ENCODE measurements at places on chromosomes 7 and 10. TPM values are rescaled to one million over a fixed set of nuclear protein-coding genes. Genes with fewer than 3 reads are reported as not detected.
A peak's percentile ranks its signal among the peaks of the same experiment; 100 is the strongest.

DNA sequence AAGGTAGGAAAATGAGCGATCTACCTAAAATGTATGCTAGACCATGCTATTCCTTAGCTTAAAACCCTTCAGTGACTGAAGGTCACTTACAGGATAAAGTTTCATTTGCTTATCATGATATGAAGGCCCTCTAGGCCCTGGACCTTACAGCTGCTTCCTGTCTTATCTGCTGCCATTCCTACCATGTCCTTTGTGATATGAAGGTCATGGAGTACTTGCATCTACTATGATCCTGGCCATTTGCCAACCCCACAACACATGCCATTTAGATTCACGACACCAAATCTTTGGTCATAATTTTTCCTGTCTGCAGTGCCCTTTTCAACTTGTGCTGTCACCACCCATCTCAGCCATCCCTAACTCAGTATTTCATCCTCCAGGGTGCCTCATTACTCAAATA lies 181.8 kb upstream of the MDFIC start:
- no peak for DNase-seq

CUZD1 gene
- 0.91 TPM for total RNA-seq

- DNase-seq = no peak
Measured at GRCh38 chr10:110073896-110074295, 66.1 kb downstream of the ADD3 start.

CC2D2B gene
- 2.5 TPM for total RNA-seq

- DNase-seq = no peak
Measured at GRCh38 chr7:38187794-38188440, 9.9 kb downstream of the STARD3NL start.

DNA sequence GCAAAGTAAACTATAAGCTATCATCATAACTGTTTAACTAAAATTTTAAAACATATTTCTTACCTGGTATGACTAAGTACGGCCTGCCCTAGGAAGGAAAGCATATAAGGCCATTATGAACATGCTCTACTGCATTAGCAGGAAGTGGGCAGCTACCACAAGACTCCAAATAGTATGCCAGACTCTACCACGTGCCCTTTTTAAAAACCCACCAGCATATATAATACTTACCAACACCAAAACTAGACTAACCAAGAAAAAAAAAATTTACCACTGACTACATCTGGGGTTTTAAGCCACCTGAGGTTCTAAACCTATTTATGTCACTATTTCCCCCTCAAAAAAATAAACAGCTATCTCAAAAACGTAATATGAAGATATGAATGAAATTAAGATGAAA lies 30.1 kb downstream of the NUDCD3 start:
- DNase-seq = no peak

TMED4 gene
- 79.8 TPM for total RNA-seq

GRCh38 chr10:33758299-33758698 lies 423.8 kb upstream of the NRP1 start:
- DNase-seq = no peak

LIPK gene
- not detected for total RNA-seq

DNA sequence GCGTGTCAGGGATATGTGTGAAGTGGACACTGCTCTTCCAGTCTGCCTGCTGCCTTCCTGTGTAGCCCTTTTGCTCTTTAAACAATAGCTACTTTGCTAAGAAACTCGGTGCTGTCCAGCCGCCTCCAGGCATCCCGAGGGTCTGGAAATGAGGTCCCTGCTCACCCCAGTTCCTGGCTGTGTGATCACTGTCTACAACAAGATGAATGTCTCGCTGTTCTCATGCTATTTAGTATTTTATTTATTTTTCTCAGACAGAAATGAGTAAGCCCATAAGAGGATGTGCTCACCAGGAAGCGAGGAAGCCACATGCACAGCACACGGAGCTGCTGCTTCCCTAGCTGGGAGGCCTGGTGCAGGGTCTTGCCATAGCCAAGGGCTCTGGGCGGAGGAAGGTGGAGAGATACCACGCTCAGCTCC lies 167.0 kb upstream of the PITRM1 start:
- no peak for DNase-seq

SLC18A3 gene
- 3.4 TPM for total RNA-seq

PTF1A gene
- 4.4 TPM for total RNA-seq

- DNase-seq = peak; percentile 58
Measured at GRCh38 chr7:121547544-121548092, 151.5 kb upstream of the FAM3C start.

WDFY4 gene
- total RNA-seq = 1.7 TPM

DNA sequence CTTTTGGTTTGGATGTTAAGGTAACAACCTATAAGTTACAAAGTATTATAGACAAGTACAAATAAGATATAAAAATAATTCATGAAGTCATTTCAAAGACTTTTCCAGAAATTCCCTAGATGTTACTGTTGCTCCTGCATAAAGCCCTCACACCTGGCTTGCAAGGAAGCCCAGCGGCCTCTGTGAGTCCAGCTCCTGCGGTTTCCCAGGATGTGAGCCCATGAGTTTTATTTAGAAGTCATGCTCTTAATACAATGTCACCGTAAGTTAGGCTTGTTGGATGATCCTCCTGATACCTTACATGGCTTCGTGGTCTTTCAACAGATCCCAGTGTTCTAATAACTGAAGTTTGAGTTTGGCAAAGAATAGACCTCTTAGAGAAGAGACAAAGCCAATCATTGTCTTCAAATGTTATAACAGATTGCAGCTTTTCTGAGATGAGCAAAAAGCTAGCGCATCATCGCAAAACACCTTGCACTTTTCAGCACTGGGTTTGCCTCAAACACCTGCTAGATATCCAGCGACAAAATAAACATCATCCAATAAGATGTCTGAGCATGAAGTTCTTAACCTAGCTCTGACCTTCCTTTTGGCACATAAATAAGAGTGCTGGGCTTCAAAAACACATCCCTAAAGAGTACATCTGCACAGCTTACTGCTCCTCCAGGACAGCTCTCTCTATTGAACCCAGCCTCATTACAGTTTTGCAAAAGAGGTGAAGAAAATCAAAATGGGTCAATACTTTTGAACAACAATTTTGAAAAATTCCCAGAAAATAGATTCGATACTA lies 3.6 kb downstream of the FAM171A1 start:
- no peak for DNase-seq

GRCh38 chr10:101670635-101671034 lies 24.3 kb downstream of the FBXW4 start:
- DNase-seq = no peak

CYP3A5 gene
- total RNA-seq = 2.3 TPM

- no peak for DNase-seq
Measured at GRCh38 chr10:65394502-65395297, 1531.1 kb upstream of the LRRTM3 start.

GRCh38 chr7:141456298-141456697 lies 94.9 kb upstream of the AGK start:
- no peak for DNase-seq

All from cerebellum (tissue), 4 donors.